SK-N-SH (cell line): ENCODE measurements at places on chromosomes 12 and 14. TPM values are rescaled to one million over a fixed set of nuclear protein-coding genes. Genes with fewer than 3 reads are reported as not detected.
A peak's percentile ranks its signal among the peaks of the same experiment; 100 is the strongest.

DNA sequence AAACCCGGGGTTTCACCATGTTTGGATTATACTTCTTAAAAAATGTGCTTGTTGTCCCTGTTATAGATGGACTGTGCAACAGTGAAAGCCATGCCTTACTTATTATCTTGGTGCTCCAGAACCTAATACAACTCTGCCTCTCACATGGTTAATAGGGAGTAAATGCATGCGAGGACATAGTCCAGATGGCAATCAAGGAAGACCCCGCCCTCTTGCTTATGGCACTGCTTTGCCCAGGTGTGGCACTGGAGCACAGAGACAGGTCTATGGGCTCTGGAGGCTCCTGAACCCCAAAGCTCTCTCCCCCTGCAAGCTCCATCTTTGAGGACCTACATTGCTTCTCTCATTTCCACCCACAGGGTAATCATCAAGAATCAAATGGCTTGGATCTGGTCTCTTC is 162.1 kb upstream of the NTF3 start:
- H3K27me3 ChIP-seq: no peaks in the 10 kb centered on the region
- no peak overlapping the region for H3K27ac ChIP-seq
- DNase-seq: no peak

The CISTR gene
- polyA plus RNA-seq: not detected in 2 replicates

DNA sequence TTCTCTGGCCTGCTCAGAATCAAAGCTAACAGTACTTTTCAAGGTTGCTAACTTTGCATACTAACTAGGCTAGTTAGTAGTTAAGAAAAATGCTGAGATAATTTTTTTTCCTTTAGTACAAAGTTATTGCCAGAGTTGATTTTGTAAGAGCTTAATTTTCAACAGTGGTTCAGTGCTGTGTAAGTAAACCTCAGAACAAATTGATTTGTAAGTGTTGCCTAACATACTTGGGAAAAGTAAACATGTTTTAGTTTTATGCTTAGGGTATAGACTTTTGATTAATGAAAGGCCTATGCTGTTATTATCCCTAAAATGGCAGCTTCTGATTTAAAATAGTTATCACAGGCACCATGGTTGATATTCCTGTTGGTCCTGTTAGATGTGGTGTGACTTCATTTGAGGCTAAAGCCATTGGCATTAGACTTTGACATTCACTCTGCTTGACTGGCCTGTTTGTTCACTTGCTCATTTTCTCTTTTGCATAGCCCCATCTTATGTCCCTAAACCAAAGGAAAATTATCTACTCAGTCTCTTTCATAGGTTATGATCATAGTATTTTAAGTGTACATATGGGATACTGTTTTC is 5.2 kb downstream of the CMAS start:
- no peak overlapping the region for H3K4me3 ChIP-seq
- peaks cover 21% of the 10 kb centered on the region for H3K36me3 ChIP-seq
- H3K27ac ChIP-seq: no peak overlapping the region
- no peak for DNase-seq
- H3K27me3 ChIP-seq: no peaks in the 10 kb centered on the region

DNA sequence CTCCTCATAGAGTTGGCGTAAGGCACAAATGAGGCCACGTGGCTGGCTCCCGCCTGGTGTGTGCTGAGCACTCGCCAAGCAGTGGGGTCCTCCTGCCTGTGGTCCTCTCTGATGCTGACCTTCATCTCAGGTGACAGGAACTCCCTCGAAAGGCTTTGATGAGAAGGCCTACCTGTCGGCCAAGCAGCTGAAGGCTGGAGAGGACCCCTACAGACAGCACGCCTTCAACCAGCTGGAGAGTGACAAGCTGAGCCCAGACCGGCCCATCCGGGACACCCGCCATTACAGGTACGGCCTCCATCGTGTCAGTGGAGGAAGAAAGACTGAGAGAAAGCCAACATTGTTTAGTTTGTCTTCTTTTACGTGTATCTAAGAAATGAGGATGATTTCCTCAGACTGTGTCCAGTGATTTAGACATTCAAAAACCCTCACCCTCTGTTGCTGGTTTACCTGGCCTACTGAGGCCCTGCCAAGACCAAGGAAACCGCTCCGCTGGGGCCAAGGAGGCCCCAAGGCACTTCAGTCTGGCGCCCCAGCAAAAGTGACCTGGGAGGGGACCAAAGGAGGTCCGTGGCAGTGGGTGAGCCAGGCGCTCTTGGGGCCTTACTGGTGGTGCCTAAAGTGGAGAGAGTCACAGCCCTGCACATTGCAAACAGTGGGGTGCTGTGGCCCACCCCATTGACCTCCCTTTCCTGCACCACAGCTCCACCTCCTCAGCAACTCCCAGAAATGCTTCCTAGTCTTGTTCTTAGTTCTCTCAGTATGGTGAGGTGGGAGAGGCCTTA is 60.8 kb downstream of the GALNT16 start:
- no peak overlapping the region for H3K4me3 ChIP-seq
- no peaks in the 10 kb centered on the region for H3K27me3 ChIP-seq
- no peak overlapping the region for H3K27ac ChIP-seq
- peaks cover 4% of the 10 kb centered on the region; the same call in 1 of the 2 replicates for H3K4me1 ChIP-seq
- no peak for DNase-seq
- no peaks in the 10 kb centered on the region for H3K36me3 ChIP-seq

GRCh38 chr12:11601647-11602046 is 47.8 kb upstream of the ETV6 start:
- DNase-seq: no peak
- no peaks in the 10 kb centered on the region for H3K27me3 ChIP-seq
- H3K27ac ChIP-seq: no peak overlapping the region; the same call in 1 of the 2 replicates
- H3K36me3 ChIP-seq: no peaks in the 10 kb centered on the region
- no peak overlapping the region for H3K4me3 ChIP-seq
- H3K4me1 ChIP-seq: peaks cover 8% of the 10 kb centered on the region

- H3K4me1 ChIP-seq: peaks cover 9% of the 10 kb centered on the region; the same call in 1 of the 2 replicates
- 0 out of 2 replicates have a peak, but pooled peaks cover 4% of the 10 kb centered on the region for H3K36me3 ChIP-seq
Observed at GRCh38 chr12:54330442-54330841, 5.5 kb downstream of the COPZ1 start.

The UBC gene
- 1,327 and 1,666 TPM in 2 replicates for polyA plus RNA-seq

DNA sequence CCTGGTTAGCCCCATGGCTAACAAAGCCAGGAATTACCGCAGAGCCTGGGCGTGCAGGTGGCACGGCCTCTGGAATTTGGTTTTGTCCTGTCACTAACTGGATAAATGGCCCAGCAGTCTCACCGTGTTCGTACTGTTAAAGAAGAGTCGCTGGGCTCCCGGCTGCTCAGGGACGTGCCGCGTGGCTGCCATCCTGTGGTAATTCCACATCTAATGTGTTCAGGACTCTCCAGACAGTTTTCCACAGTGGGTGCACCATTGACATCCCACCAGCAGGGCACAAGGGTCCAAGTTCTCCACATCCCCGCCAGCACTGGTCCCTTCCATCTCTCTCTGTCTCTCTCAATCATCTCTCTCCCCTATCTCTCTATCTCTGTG is 19.6 kb downstream of the NOC4L start:
- H3K27me3 ChIP-seq: peaks cover 37% of the 10 kb centered on the region
- H3K27ac ChIP-seq: no peak overlapping the region

GRCh38 chr12:54390176-54390667 is 5.7 kb upstream of the ZNF385A start:
- peaks cover 8% of the 10 kb centered on the region for H3K36me3 ChIP-seq
- no peak for DNase-seq
- no peak overlapping the region; the same call in 1 of the 2 replicates for H3K4me3 ChIP-seq
- no peak overlapping the region for H3K27ac ChIP-seq
- no peaks in the 10 kb centered on the region for H3K27me3 ChIP-seq
- H3K4me1 ChIP-seq: peaks cover 36% of the 10 kb centered on the region; the same call in 1 of the 2 replicates

- no peak overlapping the region for H3K27ac ChIP-seq
- no peaks in the 10 kb centered on the region for H3K4me1 ChIP-seq
- DNase-seq: no peak
- no peak overlapping the region for H3K4me3 ChIP-seq
Observed at GRCh38 chr14:21142357-21142756, 13.5 kb downstream of the OR5AU1 start.

- H3K4me1 ChIP-seq: peaks cover 7% of the 10 kb centered on the region
- peak overlapping the region; percentile 83 for H3K4me3 ChIP-seq
- no peaks in the 10 kb centered on the region for H3K27me3 ChIP-seq
- H3K36me3 ChIP-seq: peaks cover 3% of the 10 kb centered on the region; the same call in 1 of the 2 replicates
Observed at GRCh38 chr14:34981743-34982420, 910 bp upstream of the SRP54 start.

The ALG10 gene
- 2.3 and 2.8 TPM in 2 replicates for polyA plus RNA-seq

The STAB2 gene
- polyA plus RNA-seq: not detected in 2 replicates

DNA sequence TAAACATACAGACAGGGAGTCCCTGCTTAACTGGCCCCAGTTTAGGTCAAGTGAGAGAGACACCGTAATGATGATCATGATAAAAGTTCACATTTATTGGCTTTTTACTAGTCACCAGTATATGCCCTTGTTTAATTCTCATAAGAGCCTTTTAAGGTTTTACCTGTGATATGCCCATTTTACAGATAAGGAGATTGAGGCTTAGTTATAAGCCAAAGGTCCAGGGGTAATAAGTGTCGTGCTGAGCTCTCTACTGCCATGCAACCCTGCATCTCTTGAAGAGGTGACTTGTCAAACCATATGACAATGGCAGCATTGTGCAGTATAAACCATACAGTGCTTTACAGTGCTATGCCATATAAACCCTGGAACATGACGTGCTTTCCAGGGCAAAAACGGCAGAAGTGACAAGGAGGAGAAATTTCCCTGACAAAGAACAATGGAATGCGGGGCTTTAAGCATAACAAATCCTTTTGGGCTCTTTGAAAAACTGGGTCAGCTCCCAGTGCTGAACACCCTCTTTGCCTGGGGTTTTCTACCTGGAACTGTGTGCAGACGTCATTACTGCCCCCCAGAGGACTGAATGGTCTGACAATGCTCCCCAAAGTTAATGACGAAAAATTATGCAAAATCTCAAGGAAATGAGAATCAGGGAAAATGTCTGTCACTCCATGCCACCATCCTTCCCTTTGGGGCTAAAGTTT is 59.7 kb upstream of the C14orf132 start:
- no peaks in the 10 kb centered on the region for H3K36me3 ChIP-seq
- H3K27ac ChIP-seq: no peak overlapping the region
- DNase-seq: peak; percentile 44
